ENCODE measurements at places on chromosomes 2 and 18.

GRCh38 chr2:200300638-200301314 is 5.7 kb upstream of the SPATS2L start:
- DNase-seq = no peak

- DNase-seq = no peak
These were observed 30.9 kb upstream of the REEP1 start for GRCh38 chr2:86368161-86368824.

DNA sequence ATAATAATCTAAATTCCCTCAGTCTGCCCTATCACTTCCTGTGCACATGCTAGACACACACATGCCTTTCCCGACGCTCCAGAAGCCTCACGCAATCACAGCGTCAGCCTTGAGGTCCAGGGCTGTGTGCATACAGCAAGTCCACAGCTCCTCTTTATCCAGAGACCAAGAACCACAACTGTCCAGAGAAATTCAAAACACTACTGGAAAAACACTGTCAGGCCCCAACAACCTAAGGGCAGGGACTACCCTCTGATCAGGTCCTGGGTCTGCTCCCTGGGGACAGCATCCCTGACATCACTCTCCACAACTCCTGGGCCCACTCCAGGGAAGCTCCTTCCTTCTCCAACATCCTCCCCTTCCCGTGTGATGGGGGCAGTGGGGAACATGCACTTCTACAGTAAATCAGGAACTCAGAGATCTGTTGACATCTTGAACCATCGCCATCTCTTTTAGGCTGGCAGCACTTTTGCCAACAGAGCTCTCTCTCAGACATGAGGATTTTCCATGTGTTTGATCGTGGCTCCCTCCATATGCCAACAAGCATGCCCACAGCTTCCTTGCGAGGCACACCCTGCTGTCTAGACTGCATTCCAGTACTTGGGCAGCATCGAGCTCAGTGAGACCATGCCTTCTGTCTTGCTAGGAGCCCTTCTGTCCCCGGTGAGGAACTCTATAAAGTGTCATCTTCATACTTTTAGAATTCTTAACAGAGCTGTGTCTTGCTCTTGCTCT is 15.4 kb downstream of the TEX51 start:
- no peak for DNase-seq

GRCh38 chr2:71813807-71814470 is 333.7 kb downstream of the CYP26B1 start:
- no peak for DNase-seq

- DNase-seq = no peak
These were observed 36.8 kb downstream of the ACVR1 start for GRCh38 chr2:157839162-157839801.

DNA sequence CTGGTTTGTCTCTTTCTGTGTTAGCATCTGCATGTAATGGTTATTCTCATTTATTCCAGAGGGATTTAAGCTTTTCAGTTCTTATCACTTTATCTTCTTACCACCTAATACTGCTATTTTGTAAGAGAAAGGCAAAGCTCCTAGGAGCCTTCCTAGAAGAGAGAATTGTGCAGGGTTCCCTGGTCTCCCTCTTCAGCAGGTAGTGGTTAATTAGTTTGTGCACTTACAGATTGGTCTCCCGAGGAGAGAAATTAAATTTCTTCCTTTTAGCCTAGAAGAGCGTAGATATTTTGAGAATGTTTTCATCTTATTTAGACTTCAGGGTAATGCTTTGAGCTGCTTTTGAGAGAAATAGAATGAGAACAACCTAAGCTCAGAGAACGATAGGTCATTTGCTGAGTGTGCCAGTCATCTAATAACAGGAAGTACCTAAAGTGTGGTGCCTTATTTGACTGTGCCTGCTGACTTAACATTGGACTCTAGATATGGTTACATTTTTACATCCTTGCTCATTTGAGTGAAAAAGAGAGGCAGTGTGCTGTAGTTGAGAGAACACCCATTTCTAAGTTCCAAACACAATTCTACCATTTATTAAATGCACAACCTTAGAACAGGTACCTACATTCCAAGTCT is 651.4 kb downstream of the STK39 start:
- DNase-seq = no peak

GRCh38 chr18:78821396-78821795 is 158.2 kb upstream of the SALL3 start:
- DNase-seq = no peak

DNA sequence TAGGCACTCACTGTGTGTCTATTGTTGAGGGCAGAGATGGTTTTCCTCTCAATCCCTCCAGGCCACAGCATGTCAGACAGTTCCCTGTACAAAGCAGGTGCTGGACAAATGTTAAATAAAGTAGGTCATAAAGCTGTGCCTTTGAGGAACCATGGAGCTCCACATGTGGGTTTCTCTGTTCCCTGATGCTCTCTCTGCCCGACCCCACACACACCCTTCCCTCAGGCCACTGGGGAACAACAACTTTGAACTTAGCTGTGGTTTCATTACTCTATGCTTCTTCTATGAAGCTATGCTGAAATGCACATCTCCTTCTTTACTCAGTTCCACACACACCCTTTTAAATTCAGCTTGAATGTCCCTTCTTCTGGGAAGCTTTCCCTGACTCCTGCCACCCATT is 415.3 kb downstream of the HRH4 start:
- no peak for DNase-seq

DNA sequence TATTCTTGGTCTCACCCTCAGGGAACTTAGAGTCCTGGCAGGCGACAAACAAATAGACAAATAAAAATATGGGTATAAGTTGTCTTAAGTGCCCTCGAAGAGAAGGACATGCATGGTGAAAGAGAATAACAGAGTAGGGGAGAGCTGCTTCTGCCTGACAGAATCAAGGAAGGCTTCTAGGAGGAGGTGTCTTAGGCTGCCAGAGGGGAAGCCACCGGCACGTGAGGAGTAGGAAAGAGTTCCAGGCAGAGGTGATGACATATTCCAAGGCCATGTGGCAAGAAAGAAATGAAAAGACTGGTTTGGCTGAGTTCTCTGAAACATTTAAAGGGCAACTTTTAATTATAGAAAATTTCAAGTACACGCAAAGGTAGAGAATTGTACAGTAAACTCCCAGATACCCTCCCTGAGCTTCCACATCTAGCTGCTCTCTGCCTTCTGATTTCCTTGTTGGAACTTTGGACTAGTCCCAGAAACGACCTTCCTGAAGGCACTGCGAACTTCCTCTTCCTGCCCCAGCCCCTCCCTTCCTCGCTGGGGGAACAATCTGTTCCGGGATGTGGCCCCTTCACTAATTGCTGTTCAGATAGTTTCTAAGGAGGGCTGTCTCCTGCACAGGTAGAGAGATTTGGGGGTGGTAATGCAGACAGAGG is 91.7 kb downstream of the DYSF start:
- DNase-seq = no peak

- no peak for DNase-seq
These were observed 96.1 kb downstream of the HDAC4 start for GRCh38 chr2:239304533-239305221.

DNA sequence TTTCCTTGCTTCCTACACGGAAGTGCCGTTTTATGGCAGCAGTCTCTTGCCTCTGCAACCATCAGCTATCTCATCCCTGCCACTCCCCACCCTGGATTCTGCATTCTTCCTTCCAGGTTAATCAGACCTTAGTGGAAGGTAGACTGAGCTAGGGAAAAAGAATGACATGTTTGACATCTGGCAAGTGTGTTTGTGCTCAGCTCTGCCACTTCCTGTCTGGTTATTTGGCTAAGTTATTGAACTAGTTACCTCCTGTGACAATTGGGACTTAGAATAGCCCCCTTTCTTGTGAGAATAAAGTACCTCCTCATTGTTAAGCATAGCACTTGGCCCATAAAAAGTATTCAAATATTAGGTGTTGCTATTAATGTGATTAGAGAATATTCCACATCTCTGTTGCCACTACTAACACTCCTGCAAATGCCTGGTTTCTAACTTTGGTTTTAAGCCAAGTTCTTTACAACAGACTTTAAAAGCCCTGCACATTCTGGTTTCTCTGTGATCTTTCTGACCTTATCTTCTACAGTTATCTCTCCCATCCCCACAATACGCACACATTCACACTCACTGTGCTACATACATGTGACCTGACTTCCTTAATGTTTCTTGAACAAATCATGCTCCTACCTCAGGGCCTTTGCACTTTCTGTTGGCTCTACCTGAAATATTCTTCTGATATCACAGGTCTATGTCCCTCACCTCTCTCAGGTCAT is 10.8 kb upstream of the MAPRE2 start:
- no peak for DNase-seq

- DNase-seq = no peak
These were observed 53.8 kb downstream of the CABLES1 start for GRCh38 chr18:23189099-23189498.

DNA sequence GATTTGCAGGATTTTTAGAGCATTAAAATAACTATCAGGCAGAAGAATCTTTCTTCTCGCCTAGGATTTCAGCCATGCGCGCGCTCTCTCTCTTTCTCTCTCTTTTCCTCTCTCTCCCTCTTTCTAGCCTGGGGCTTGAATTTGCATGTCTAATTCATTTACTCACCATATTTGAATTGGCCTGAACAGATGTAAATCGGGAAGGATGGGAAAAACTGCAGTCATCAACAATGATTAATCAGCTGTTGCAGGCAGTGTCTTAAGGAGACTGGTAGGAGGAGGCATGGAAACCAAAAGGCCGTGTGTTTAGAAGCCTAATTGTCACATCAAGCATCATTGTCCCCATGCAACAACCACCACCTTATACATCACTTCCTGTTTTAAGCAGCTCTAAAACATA is 137.0 kb downstream of the MEIS1 start:
- no peak for DNase-seq

GRCh38 chr2:19300961-19301360 is 57.5 kb downstream of the OSR1 start:
- DNase-seq = no peak

- no peak for DNase-seq
These were observed 331.9 kb downstream of the LRRTM1 start for GRCh38 chr2:79972661-79973060.

- no peak for DNase-seq
These were observed 200.8 kb downstream of the PLCL1 start for GRCh38 chr2:198004921-198005829.

DNA sequence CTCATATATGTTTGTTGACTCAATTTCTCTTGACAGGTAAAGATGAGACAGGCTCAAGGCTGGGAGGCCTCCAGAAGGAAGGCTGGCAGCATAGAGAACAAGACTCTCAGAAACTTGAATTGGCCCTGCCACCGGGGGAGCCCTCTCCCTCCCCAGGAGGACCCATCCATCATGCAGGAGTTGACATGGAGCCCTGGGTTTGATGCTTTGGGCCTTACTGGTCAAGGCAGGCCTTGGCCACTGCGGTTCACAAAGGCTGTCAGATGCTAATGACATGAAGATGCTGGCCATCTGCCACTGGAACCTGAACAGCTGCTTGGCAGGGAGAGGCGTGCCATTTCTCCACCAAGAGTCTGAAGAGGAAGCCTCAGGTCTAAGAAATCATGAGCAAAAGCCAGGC is 193.6 kb downstream of the MTCL1 start:
- no peak for DNase-seq

DNA sequence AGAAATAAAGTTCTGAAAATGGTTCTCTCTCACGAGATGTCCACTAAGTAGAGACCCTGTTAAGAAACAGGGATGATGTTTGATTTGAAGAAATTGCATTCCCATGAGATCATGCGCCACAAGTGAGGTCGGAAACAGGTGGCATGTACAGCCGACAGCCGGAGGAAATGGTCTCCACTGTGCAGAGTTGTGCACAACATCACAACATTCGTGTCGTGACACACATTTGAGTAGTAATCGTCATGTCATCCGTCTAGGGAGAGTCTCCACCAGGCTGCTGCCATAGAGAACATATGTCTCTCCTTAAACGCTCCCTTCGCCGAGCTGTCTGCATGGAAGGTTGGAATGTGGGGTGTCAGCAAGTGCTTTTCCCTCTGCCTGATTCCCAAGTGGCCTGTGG is 84.7 kb downstream of the ASAP2 start:
- no peak for DNase-seq

DNA sequence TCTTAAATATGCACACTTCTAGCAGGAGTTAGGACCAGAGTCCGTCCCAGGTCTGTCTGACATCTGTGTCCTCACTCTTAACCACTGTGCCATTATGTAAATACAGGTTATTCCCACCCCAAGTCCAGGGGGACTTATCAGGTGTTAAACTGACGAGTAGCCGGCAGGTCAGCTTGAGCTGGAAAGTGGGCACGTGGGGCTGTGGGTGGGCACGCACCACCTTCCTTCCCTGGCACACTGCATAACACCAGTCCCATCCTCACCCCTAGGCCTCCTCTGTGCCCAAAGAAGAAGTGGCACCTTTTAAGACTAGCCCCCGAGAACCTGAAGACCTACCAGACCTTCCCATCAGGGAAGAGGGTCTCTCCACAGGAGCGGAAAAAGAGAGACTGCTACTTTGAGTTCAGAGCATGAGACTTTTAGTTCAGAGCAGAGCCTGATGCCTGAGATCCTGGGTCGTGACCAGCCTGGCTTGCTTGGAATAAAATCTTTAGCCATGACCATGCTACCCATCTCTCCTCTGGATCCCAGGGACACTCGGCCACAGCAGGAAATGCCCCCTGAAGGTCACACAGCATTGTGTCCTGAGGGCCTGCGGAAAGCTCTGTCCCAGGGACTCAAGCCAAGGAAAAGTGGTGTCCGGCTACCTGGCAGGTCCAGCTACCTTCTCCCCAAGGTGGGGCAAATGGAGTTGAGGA is 62.0 kb downstream of the CIB4 start:
- no peak for DNase-seq

- DNase-seq = no peak
These were observed 22.4 kb downstream of the FBLN7 start for GRCh38 chr2:112160283-112161250.

DNA sequence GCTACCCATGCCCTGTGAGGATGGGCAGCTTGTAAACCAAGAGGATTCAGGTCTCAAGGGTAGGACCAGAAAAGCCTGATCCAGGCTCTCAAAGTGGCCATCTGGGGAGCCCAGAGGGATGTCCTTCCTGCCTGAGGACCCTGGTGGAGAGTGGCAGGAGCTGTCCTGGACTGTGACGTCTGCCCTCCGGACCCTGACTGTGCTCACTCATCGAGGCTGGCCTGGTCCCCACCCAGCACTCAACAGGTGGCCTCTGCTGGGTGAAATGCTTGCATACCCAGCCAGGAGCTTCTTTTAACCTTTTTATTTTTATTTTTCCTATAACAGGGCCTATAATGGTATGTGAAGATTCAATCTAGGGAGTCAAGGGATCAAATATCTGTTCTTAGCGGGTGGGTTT is 24.5 kb downstream of the CREG2 start:
- DNase-seq = no peak

DNA sequence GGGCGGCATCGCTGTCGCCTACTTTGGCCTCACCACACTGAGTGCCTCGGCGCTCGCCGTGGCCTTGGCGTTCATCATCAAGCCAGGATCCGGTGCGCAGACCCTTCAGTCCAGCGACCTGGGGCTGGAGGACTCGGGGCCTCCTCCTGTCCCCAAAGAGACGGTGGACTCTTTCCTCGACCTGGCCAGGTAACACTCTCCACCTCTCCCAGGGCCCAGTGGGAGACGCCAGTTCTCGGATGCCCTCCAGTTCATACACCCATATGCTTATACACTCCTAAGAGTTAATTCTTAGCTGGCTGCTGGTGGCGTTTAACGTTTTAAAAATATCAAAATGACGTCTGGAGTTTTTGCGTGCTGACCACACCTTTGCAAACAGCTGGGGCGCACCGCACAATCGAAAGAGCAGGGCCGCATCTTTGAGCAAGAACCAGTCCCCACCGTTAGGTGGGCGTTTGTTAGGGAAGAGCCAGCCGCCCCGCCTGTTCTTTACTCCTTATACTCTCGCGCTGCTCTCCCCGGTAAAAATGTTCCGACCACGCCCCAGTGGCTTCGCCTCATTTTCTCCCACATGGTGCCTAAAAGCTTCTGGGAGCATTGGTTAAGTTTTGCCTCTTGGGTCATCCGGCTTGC is 899 bp downstream of the SLC1A4 start:
- peak; percentile 3 for DNase-seq

GRCh38 chr18:433960-434359 is 66.5 kb downstream of the COLEC12 start:
- no peak for DNase-seq

Measured in stimulated activated CD8-positive, alpha-beta memory T cell treated with anti-CD3 and anti-CD28 coated beads, Interleukin-15, amount 100 ng/mL, for 24 hours (primary cell).